Cortex of kidney (tissue), 1 donor: ENCODE measurements at places on chromosomes 11 and 22.

GRCh38 chr11:129048911-129049310, 106.2 kb upstream of the TP53AIP1 start:
- no peak for DNase-seq

GRCh38 chr11:121199516-121199915, 93.1 kb upstream of the SC5D start:
- DNase-seq = no peak

DNA sequence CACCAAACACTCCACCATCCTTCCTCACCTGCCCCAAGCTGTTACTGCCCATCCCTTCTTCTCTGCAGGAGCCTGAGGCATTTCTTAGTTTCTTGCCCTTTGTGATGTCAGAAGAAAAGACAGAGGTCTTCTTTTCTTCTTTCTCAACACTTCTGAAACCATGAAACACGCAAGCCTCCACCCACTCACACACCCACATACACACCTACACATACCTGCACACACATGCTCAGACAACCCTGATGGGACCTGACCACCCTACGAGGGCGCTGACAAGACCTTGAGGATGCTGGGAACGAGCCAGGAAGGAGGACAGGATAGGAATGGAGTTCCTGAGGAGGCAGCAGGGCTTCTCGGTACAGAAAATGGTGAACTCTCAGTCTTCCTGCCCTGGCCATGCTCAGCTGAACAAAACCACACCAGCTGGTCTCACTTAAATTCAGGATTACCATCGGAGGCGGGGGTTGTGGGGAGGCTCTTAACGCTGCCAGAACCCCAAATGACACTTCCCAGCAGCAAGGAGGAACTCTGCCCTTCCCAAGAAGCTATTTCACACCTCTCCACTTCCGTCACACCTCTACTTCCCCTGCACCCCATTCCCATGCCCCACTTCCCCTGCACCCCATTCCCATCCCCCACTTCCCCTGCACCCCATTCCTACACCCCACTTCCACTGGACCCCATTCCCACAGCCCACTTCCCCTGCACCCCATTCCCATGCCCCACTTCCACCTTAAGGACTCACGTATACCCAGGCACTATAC, 41.0 kb downstream of the CSF2RB start:
- DNase-seq = no peak

- no peak for DNase-seq
These were observed 146.2 kb upstream of the RASSF10 start for GRCh38 chr11:12862696-12863469.

DNA sequence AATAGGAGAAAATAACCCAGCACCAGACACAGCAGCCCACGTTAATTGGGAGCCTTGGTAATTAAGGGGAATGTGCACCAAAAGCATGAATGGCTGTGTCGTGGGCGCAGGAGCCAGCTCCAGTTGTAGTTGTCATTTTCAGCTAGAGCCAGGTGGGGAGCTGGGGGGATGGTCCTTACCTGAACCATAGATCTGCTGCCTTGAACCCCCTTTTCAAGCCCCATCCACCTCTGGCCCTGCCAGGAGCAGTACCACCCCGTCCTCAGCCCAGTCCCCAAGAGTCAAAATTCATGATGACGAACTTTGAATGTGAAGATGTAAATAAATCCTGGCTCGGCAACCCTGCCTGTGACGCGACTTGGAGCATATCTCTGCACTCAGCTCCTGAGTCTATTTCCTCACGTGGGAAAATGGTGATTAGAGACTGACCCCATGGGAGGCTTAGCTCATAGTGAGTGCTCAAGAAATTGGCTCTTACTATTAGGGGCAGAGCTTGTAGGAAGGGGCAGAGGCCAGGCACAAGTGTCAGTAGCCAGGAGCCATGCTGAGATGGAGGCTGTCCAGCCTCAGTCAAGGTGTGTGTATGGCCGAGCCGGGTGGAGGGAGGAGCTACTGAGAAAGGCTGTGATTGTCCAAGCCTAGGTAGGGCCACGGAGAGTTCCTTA, 794 bp upstream of the FXYD6 start:
- no peak for DNase-seq

GRCh38 chr22:22696104-22696503, 51.7 kb downstream of the GGTLC2 start:
- no peak for DNase-seq

DNA sequence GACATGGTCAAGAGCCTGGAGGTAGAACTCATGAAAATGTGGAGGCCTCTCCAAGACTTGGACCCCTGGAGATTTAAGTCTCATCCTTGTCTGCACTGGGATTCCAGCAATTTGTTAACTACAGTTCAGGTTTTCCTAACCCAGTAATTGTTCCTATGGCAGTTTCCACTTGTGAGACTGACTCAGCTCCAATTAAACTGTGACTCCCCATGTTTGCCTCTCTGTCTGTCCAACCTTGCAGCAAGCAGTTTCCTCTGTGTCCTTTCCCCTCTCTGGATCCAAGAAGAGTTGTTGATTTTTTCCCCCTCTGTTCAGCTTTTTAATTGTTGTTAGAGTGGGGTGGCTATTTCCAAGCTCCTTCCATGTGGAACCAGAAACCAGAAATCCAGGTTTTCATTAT, 16.2 kb upstream of the ARHGAP20 start:
- DNase-seq = no peak

GRCh38 chr11:62804310-62805075, 747 bp downstream of the NXF1 start:
- no peak for DNase-seq

- DNase-seq = no peak
These were observed 103.7 kb downstream of the CD44 start for GRCh38 chr11:35242412-35243242.

DNA sequence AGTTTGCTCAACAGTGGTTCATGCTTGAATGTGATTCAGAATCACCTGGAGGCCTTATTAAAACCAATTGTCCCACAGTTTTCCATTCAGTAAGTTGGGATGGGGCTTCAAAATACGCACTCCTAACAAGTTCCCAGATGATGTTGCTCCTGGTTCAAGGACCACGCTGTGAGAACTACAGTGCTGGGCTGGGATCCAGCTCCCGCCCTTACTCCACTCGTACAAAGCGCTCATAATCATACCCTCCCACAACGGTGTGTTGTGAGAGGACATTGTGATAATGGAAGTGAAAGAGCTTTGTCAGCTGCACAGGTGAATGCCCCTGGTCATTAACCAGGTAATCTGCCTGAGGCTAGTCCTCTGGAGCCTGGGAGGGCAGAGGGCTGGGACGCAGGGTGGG, 1.3 kb upstream of the CD82 start:
- DNase-seq = no peak

- DNase-seq = no peak
These were observed 3.0 kb downstream of the TRIM68 start for GRCh38 chr11:4605057-4605456.

GRCh38 chr11:1564535-1565172, 7.4 kb downstream of the DUSP8 start:
- no peak for DNase-seq

- DNase-seq = no peak
These were observed 32.5 kb downstream of the PLEKHA7 start for GRCh38 chr11:16981651-16982194.

DNA sequence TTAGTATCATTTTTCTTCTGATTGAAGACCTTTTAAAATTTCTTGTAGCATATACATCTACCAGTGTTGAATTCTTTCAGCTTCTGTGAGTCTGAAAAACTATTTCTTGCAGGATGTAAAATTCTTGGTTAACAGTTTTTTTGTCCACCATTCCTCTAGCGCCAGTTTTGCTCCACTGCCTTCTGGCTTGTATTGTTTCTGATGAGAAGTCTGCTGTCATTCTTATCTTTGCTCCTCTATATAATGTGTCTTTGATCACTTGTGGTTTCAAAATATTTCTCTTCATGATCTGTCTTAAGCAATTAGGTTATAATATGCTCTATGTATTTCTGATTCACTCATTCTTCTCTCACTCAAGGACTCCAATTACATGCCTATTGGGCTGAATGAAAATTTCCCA, 152.3 kb downstream of the INSC start:
- no peak for DNase-seq

DNA sequence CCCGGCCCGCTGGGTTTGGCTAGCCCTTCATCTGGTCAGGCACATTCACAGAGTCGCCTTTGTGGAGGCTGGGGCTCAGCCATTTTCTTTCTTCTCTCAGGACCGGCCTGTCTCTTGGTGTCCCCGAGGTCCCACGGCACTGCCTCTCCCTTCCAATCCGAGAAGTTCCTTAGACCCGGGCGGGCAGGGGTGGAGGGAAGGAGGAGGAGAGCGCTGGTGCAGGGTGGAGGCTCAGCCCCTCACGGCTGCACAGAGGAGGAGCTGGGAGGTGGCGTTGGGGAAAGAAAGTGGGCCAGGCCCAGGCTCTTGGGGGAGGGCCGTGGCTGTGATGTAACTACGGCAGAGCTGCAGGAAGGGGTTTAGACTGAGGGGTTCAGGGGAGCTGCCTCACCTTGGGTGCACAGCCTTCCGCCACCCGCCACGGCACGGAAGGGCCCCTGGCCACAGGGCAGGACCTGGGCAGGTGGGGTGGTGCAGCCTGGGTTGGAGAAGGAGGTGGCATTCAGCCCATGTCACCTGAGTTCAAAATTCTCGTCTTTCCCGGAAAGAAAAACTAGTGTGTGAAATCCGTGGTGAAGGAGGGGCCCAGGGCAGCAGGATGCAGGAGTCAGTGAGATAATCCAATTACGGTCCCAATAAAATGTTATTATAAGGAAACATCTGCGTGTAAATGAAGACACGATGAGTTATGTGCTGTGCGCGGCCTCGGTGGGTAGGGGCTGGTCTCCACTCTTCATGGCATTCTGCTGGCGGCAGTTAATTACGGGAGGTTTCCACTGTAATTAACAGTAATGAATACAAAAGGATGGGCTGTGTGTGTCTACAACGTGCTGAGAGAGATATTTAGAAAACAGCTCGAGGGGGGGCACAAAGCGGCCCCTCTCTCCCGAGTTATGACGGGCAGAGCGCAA, 1.7 kb downstream of the BRSK2 start:
- DNase-seq = no peak

DNA sequence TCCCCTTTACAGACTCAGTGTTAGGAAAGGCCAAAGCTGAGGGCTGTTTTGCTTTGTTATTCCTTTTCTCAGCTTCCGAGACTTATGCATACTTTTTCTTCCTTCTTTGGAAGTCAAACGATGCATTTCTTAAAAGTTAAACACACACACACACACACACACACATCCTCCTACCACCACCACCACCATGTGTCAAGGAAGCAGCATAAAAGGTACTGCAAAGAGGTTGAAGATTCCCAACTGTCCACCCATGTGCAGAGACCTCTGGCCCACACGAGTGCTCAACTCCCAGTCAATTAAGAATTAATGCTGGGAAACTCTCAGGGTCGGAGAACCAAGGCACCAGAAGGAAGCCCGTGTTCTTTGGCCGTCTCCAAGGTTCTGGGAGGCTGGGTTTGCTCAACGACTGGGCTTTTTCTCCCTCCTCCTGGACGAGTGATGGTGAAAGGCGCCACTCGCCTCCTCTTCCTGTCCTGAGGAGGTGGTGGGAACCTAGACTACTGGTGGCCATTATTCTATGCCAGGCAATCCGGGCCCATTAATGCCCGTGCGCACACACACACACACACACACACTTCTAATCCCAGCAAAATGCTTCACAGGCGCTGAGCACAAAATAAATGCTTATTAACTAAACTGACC, 15.1 kb downstream of the MN1 start:
- no peak for DNase-seq

- no peak for DNase-seq
These were observed 3.4 kb downstream of the TOM1 start for GRCh38 chr22:35303029-35303624.

- no peak for DNase-seq
These were observed 8.4 kb downstream of the SELENOO start for GRCh38 chr22:50208939-50209892.

DNA sequence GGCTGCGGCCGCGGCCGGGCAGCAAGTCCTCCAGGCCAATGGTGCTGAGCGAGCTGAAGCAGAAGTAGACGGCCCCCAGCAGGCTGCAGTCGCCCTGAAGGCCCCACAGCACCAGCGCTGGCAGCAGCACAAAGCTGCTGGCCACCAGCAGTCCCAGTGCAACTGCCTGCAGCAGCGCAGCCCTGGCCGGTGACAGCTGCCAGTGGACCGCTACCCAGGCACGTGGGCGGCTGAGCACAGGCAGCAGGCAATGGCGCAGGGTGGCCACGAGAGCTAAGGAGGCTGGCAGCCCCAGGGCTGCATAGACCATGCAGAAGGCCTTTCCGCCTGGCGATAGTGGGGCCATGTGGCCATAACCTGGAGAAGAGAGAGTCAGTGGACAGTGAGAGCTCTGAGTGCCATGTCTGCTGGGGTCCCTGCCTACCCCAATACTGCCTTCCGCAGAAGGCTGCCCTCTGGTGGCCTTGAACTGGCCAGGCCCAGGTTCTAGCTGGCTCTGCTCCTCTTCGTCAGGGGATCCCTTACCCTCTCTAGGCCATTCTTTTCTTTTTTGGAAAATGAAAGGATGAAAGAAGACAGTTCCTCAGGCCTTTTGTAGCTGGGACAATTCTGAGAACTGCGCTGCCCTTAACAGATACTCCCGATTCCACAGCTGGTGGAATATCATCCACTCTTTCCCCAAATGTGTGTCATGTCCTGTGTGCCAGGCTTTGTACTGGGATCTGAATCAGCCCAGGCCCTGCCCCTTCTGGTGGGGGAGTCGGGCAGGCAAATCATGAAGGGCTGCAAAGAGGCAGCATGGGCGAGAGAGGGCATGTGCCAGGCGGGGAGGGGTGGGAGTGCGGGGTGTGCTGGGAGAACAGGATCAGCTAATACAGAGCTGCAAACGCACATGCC, 1.8 kb downstream of the KCNK7 start:
- DNase-seq = no peak

- DNase-seq = no peak
These were observed 30.4 kb downstream of the PACS1 start for GRCh38 chr11:66100272-66101065.

DNA sequence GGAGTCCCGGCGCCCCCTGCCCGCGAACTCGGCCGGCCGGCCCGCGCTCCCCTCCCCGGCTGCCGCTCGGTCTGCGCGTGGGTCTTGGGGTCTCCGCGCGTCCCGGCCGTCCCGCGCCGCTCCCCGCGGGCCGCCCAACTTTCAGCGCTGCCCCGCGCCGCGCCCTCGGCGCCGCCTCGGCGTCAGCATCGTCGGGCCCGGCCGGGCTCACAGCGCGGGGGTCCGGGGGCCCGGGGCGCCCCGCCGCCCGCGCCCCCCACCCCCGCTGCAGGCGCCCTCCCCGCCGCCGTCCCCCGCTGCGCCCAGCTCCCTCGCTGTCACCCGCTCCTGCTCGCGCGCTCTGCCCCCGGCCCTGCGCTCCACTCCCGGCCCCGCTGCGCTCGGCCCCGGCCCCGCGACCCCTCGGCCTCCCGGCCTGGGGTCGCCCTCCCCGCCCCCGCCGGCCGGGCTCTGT, at the start of gene KCNJ4:
Gene KCNJ4, minus strand, starts transcription at position 124 of the 454 bp plus-strand sequence. CDS start 27,067 bp downstream, outside the sequence.
- DNase-seq = no peak
